GM04504 (cell line): ENCODE measurements at places on chromosomes 11 and 22.

DNA sequence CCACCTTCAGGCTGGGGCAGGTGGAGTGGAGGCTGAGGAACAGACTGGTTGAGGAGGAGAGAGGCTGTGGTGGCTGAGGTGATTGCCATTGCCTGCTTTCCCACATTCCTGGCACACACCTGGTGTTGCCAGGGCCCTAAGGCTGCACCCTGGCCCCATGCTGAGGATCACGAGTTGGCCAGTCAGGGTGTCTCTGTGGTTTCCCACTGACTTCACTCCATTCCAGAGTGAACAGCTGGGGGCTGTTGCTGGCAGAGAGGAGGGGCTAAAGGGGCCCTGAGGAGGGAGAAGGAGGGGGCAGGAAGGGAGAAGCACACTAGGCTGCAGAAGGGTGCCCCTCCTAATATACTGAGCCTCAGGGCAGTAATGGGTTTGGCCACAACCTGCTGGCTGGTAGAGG is 1.8 kb downstream of the TMEM86A start:
- DNase-seq, result no peak

- DNase-seq, result no peak
These were observed 1.2 kb upstream of the DRG1 start for GRCh38 chr22:31398231-31398630.

GRCh38 chr11:72349616-72350218 is 84.6 kb downstream of the CLPB start:
- DNase-seq, result no peak

GRCh38 chr11:95913830-95914615 is 9.9 kb downstream of the MTMR2 start:
- no peak for DNase-seq

GRCh38 chr11:68751331-68751856 is at the start of gene TESMIN:
TESMIN (minus strand) TSS chr11:68751520; CDS start chr11:68750660, 860 bp downstream.
- peak; percentile 10 for DNase-seq
